Calu3 (cell line): ENCODE measurements at places on chromosomes 13 and 19. TPM values are rescaled to one million over a fixed set of nuclear protein-coding genes. Genes with fewer than 3 reads are reported as not detected.

LILRB4 gene
- total RNA-seq: not detected in 2 replicates

- no peak for DNase-seq
Observed at GRCh38 chr19:5460748-5461147, 5.5 kb downstream of the ZNRF4 start.

GRCh38 chr19:39310558-39311311 is 9.9 kb downstream of the LRFN1 start:
- no peak for DNase-seq

GRCh38 chr13:64527561-64527960 is 2702.6 kb downstream of the PCDH9 start:
- DNase-seq: no peak
